ENCODE measurements at places on chromosomes 5 and 9.

DNA sequence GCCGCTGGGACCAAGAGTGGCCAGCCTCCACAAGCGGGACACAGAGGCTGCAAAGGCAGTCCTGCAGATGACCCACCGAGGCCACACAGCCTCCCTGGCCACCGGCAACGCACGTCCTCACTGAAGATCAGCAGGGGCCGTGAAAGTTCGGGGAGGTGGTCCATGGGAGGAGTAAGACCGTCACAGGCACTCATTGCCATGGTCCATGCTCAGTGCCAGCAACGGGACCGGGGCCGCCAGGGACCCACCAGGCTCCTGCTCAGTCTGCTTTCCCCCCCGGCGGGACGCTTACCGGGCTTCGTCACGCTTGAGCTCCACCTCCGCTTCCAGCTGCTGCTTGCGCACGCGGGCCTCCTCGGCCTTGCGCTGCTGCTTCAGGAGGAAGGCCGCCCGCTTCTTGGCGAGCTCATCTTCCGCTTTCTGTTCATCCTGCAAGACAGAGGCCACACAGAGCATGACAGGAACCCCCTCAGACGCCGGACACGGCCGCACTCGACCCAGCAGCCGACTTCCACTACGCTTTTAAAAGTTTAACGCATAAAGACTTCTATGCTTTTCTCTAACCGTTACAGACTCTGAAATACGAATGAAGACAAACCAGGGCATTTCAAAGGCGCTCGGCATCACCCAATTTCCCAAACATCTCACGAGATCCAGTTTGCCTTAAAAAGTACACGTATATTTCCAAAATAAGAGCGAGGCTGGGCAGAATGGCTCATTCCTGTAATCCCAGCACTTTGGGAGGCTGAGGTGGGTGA is 88.4 kb downstream of the CAMSAP1 start:
- DNase-seq = no peak

DNA sequence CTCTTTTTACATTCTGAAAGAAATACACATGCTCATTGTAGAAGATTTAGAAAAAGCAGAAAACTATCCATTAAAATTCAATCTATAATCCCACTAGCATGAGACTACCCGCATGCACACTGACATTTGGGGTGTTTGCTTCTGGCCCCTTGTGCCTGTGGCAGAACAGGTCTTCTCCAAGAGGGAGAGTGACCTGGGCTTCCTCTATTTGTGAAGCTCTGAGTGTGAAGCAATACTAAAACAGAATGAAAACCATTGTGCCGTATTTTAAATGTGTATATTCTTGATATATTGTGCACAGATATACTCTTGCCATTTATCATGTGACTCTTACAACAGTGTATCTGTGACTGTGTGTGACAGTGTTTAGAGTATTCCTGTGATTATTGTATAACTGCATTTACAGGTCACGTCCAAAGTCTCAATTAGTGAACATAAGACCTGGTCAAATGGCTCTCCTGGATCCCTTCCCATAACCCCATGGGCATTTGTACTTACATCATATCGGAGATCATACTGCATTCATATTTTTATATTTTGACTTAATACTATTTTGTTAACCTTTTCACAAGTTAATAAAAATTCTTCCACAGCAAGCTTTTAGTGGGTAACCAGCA is 14.7 kb upstream of the CPEB4 start:
- no peak for DNase-seq

GRCh38 chr9:111050819-111051218 is 12.5 kb upstream of the LPAR1 start:
- no peak for DNase-seq

- DNase-seq = no peak
These were observed 351.1 kb upstream of the RIOK2 start for GRCh38 chr5:97534166-97534565.

DNA sequence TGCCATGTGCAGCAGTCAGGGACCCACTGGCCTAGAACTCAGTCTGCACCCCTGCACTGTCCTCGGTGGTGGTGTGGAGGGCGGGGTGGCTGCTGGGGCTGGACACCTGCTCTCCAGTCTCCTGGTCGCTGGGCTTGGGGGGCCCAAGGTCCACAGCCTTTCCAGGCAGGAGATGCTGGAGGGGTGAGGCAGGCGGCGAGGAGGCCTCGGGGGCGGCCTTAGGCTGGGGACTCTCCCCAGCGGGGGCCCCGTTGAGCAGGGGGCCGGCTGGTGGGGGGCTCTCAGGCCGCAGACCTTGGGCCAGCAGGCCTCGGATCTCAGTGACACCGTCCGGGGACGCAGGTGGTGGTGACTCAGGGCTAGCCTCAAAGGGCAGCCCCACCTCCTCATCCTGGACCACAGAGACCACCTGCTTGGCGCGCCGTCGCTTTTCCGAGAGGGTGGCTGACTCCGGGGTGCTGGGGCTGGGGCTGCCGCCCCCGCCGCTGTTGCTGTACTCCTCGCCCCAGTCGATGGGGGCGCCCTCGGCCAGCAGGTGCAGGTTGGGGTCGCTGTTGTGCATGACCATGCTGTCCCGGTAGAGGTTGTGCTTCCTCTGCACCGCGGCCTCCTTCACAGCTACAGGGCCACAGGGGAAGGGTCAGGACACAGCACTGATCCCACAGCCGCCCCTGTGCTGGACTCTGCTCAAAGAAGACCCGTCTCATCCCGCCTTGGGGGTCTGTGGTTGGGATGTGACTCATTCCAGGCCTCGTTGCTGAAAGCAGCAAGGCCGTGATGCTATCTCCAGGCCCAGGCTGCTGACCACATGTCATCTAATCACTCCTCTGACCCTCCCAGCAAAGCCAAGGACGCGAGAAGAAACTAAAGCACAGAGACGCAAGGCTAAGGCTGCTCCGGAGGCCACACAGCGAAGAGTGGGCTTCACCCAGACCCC is 55.8 kb downstream of the LRSAM1 start:
- no peak for DNase-seq

DNA sequence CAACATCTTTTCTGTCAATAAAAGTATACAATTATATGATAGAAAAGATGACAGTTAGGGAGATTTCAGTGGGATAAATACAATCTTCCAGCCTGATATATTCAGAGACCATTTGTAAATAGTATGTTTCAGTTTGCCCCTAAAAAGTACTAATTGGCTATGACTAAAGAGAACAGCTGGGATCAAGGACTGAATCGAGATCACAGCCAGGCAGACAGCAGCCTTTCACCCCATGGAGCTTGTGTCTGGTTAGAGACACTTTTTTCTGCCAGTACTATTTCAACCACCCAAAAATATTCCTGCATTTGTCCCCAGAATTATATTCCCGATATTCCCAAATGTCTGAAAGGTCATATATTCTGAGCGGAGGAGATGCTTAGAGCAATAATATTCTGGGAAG is 577.3 kb upstream of the TLE4 start:
- no peak for DNase-seq

DNA sequence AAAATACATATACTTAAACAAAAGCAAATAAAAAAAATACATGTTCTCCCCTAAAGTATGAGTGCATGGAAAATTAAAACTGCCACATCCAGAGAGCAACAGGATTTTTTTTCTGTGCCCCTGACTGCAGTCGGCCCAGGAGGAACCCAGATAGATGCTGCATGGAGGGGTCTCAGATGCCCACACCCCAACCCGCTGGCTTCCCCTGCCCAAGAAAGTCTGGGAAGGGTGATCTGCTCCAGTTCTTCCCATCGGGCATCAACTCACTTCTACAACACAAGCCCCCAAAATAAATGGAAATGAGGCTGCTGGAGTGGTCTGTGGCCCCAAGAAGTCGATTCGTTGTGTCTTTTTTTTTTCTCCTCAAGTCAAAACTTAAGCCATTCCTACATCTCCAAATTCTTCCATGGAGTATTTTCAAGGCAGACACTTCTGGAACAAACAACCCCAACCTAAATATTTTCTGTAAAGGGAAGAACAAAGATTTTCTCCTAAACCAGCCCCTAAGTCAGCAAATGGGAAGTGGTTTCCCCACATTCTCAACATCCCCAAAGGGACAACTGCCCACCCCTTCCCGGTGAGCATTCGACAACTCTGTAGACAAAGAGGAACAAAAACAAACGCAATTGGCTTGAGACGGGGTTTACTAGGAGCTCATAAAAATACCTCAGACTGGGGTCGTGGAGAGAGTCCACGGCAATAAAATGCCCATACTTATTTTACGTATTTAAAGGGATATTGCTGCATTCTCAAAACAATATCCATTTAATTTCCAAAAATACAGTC is 46.7 kb downstream of the ROR2 start:
- DNase-seq = no peak

- DNase-seq = no peak
These were observed 540.8 kb downstream of the BNC2 start for GRCh38 chr9:16329671-16330113.

DNA sequence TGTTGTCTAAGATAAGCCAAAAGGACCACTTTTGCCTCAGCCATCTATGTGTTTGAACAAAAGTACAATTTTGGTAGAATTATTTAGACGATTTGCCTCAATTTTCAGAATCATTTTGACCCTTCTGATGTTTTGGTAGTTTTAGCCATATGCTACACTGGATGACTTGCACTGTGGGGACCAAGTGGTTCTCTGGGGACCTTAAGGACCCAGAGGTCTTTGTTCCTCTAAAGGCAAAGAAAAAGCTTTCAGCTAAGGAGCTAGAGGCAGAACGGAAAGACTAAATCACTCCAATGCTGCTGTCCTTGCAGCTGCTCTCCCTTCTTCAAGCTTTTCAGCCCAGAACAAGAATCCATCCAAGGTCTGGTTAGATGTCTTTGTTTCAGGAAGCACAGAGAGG is 51.0 kb upstream of the APC start:
- no peak for DNase-seq

DNA sequence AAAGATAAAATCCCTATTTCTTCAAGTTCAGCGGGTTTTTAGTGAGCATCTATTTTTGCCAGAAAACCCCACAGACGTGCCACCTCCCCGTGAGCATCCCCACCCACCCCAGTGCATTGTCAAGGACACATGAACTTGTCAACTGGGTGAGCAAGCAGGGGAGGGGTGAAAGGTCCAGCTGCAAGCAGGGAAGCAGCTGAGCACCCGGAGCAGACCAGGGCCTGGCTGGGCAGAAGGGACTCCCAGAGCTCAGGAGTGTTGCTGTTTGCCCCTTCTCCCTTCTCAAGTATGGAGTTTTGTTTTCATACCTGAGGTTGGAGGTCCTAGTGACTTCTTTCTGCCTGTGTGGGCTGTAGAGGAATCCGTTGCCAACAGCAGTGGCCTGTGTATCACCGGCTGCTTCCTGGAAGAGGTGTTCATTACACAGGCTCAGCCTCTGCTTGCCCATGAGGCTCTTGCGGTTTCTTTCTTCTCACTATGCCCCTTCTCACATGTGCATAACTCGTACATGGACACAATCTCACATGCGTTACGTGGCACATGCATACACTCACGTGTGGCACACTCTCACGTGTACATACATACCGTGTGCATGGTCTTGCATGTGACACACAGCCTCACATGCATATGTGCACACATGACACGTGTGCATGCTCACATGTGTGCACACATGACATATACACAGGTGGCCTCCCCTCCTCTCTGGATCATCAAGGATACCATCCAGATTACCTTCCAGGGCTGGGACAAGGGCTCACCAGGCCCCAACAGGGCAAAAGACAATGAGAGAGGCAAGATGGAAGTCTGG is 126.7 kb downstream of the MVB12B start:
- no peak for DNase-seq

DNA sequence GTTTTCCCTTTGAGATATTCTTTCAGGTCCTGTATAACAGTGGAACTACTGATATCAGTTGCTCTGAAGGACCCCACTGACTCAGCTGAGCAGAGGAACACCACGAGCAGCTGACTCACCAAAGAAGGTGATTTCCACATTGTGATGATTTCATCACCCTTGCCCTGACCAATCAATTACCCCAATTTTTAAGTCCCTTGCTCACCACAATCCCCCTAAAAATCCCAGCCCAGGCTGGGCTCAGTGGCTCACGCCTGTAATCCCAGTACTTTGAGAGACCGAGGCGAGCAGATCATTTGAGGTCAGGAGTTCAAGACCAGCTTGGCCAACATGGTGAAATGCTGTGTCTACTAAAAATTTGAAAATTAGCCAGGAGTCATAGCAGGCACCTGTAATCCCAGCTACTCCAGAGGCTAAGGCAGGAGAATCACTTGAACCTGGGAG is 125.3 kb upstream of the ABCA1 start:
- no peak for DNase-seq

GRCh38 chr9:137445275-137445807 is 4.2 kb upstream of the ENTPD8 start:
- DNase-seq = peak; percentile 80
